ENCODE measurements at places on chromosomes 4 and X.

- DNase-seq, result no peak
These were observed 303.7 kb upstream of the GNPDA2 start for GRCh38 chr4:45030059-45030458.

GRCh38 chrX:9339603-9340491 lies 125.0 kb upstream of the TBL1X start:
- no peak for DNase-seq

DNA sequence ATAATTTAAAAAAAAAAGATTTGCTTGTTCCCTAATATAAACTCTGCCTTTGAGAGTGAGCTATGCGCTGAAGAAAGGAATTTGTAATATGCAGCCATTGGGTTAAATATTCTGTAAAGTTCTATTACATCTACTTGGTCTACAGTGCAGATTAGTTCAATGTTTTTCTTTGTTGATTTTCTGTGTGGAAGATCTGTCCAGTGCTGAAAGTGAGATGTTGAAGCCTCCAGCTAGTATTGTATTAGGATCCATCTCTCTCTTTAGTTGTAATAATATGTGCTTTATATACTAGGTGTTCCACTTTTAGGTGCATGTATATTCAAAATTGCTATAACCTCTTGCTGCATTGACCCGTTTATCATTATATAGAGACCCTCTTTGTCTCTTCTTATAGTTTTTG lies 49.8 kb downstream of the MAGEE1 start:
- no peak for DNase-seq

GRCh38 chrX:45110494-45110893 lies 90.2 kb downstream of the DIPK2B start:
- DNase-seq, result no peak

- DNase-seq, result no peak
These were observed 310.5 kb downstream of the RAPGEF2 start for GRCh38 chr4:159413306-159413943.

DNA sequence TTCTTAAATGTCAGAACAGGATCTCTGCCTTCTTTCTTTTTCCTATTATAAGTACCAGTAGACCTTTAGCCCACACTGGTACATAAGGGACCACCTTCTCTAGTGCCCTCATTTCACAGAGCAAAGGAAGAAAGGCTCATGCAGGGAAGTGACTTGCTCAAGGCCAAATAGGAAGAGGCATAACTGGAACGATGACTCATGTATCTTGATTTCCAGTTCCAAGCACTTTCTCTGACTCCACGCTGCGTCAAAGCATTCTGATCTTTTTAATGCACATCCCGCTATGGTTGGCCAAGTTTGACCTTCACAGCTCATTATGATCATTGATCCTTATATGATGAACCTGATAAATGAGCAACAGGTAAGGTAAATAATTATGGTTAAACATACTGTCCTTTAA lies 542.0 kb downstream of the GBA3 start:
- DNase-seq, result no peak

GRCh38 chr4:68271851-68272357 lies 26.4 kb upstream of the TMPRSS11B start:
- no peak for DNase-seq

DNA sequence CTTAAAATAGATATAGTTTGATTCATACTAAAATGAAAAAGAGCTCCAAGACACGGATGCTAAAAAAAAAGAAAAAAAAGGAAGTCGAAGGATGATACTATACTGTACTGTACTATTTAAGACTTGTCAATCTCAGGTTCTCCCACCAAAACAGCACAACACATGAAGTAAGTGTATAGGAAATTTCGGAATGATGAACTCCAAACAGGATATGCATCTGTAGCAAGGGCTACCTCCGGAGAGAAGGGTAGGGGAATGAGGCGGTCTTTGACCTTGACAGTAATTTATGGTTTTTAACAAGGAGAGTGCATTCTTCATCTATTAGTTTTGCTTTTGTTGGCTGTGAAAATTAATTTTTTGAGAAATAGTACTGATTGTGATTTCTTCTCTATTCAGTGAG lies 541 bp upstream of the FIP1L1 start:
- DNase-seq, result no peak

DNA sequence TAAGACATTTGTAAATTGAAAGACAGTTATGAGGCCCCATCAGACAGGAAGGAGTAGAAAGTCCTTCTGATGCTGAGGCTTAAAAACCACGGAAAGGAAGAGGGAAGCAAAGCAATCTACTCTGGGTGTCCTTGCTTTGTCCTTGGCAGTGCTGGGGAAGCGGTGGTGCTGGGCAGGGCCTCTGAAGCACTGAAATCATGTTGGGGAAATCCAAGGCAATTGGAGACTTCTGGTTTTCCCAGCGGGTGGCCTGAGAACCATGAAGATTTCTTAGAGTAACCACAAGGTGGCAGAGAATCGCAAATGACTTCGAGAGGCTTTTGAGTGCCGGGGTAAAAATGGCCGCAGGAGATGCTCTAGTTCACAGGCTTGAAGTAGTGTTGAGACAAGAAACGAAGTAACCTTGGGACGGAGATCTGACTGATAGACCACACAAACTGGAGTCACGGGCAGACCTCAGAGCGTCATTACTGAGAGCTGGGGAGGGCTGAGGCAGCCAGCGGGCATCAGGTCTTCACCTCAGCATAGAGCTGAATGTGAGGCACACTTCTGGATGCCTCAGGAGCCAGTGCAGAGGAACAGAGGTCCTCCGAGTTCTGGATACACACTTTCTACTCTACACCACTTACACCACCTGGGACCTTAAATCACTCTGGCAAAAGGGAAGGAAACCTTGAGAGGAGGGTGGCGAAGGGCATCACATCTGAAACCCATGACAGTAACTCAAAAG lies 130.7 kb upstream of the GPRIN3 start:
- DNase-seq, result peak; percentile 10

DNA sequence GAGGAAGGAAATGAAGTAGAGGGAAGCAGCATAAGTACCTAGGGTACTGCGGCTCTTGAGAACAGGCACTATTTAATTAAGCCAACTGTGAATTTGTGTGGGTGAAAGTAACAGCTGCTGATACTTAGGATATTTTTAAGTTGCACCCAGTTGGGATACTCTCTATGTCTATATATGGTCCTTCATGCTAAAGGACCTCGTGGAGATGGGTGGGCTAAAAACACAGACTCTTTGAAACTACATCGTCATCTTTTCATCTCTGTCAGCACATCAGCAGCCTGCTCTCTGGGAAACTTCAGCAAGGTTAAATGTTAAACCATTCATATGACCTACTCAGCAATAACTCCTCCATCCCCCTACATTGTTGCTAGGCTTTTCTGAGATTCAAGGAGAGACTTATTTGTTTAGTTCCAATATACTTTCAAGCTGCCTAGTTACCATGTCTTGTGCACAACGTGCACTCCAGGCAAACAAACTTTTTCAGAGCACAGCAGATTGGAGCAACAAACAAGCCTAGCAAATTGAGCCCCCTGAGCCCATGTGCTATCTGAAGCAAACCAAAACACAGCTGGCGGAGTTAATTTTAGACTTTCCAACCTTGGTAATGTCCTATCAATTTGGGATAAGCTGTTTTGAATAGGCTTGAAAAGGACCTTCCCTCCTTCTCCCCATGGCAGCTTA lies 6.2 kb upstream of the MOB1B start:
- no peak for DNase-seq

GRCh38 chr4:37590016-37590415 lies 96.2 kb downstream of the RELL1 start:
- DNase-seq, result no peak

- DNase-seq, result no peak
These were observed 38.1 kb downstream of the AMOT start for GRCh38 chrX:112802541-112802940.

DNA sequence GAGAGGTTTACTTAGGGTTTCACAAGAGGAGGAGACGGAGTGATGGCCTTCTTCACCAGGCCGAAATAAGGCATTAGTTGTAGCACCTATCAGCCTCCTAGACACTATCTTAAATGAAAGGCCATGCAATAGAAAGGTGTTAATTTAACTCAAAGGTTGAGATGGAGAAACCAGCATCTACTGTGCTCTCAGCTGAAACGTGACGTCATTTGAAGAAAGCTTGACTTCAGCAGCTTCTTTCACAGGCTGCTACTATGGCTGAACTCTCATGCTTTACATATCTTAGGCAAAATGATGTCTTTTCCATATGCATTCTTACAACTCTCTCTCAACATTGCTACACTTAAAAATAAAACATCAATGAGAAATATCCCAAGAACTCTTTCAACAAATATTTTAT lies 99.6 kb downstream of the GUCY2F start:
- no peak for DNase-seq

GRCh38 chrX:17596061-17596460 lies 141.2 kb upstream of the SCML1 start:
- DNase-seq, result no peak

DNA sequence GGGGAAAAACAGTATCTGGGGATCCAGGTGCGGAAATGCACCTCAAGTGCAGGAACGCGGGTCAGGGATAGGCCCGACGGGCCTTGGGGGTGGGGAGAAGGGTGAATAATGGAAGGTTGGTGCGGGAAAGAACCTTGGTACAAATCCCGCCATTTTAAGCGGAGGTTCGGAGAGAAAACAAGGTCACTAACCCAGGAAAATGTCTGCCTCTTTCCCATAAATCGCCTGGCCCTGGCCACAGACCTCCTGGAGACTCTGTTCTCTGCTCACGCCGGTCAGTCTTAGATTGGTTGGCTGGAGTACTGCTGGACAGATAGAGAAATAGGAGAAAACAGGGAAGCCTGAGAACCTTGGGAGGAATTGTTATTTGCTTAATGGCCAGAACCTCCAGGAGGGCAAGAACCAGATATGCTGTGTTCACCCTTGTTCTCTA lies 897 bp upstream of the FBXL5 start:
- DNase-seq, result no peak

Data from T1000 (cell line).